Stimulated activated CD4-positive, alpha-beta T cell treated with anti-CD3 and anti-CD28 coated beads, Interleukin-4, amount 100 ng/mL, for 48 hours (primary cell): ENCODE measurements at places on chromosomes 2 and 18.

- no peak for DNase-seq
Observed at GRCh38 chr18:13894531-13894930, 20.8 kb downstream of the MC2R start.

- no peak for DNase-seq
Observed at GRCh38 chr2:156423674-156424282, 12.4 kb upstream of the GPD2 start.

DNA sequence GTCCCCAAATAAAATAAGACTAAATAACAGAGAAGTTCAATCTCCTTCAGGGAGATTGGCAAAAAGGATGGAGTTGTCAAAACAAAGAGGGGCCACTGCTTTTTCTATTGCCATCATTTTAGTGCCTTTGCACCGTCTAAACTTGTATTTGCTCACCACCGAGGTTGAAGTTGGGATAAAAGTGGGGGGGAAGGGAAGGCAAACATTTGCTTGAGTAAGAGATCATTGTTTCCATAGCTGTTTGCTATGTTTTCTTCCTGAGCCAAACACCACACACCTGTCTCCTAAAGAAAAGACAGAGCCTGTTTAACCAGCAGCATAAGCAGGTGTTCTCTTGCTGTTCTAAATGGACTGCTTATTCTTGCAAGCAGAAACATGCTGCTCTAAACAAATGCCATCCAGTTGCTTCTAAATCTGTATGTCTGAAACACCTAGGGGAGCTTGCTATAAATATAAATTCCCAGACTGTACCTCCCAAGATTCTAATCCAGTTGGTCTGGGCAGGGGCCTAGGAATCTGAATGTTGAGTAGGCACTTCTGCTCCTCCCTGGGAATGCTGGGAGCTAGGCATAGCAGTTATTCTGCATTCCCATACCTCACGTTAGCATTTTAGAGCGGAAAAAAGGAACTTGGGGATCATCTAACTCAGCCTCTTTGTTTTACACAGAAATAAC is 179.4 kb upstream of the ARL4C start:
- no peak for DNase-seq

DNA sequence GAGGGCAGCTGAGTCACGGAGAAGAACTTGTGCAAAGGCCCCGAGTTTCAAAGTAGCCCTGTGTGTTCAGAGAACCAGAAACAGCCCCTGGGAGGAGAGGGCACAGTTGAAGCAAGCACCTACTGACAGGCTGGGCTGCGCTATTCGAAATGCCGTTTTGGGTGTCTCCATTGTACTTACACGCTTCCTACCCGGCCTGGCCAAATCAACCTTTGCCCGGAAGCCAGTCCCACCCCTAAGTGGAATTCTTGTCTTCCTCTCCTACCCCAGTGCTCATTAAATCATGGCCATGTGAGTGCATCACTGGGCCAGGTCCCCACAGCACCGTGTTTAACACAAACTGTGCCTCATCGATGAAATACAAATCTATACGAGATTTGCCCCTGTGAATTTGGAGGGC is 6.0 kb downstream of the DIPK1C start:
- no peak for DNase-seq

DNA sequence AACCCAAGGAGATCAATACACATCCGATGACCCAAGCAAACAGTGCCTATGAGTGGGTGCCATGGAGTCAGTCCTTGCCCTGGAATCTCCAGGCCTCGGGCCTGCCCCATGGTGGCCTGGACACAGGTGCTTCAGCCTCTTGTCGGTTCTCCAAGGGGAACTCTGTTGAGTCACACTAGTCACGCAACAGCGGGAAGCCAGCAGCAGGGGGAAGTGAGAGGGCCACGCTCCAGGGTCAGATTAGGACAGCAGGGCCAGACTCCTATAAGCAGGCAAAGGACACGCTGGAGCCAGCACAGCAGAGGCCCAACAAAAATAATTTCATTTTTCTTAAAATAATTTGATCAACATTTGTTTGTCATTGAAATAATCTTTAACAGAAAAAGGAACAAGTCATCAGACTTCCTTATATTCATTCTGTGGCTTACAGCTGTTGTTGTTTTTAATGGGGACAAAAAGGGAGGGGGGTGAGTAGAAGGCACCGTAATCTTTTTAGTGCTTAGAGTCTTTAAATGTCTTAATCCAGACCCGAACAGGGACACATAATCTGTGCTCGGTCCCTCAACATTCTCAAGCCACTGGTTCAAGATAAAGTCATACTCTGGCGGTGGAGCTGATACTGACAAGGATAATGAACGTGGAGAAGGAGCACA is 16.4 kb upstream of the ARMC9 start:
- no peak for DNase-seq

DNA sequence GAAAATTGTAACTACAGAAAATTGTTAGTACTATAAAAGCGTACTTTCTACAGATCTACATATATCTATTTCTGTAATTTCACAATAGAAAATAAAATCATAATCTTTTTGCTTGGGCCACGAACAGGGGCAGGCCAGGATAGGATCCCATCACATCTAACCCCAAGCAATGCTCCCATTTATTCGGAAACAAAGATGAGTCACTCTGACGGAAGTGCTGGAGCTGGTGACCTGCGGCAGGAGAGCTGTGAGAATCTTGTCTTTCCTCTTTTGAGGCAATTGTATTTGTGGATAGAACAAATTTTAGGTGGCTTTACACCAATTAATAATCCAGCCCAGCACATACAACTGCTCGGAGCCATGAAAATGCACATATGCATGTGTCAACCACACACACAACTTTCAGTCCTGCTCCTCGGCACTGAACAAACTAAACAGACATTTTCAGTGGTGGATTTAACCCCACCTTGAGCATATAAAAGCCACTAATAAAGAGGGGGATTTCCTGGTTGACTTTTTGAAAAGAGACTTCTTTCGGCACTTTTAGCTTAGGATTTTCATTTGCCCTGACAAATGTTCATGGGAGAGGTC is 22.3 kb upstream of the INSIG2 start:
- DNase-seq, result no peak

GRCh38 chr2:59691518-59692190 is 861.8 kb downstream of the BCL11A start:
- no peak for DNase-seq
